ENCODE measurements at places on chromosomes 6 and 20. TPM values are rescaled to one million over a fixed set of nuclear protein-coding genes. Genes with fewer than 3 reads are reported as not detected.

GRCh38 chr6:89289710-89290109 lies 25.4 kb downstream of the GABRR2 start:
- no peaks in the 10 kb centered on the region for H3K36me3 ChIP-seq
- no peak overlapping the region for H3K4me3 ChIP-seq
- no peak overlapping the region for H3K27ac ChIP-seq
- H3K27me3 ChIP-seq = no peaks in the 10 kb centered on the region
- H3K4me1 ChIP-seq = peaks cover 6% of the 10 kb centered on the region

PTCRA gene
- 0.24 TPM for total RNA-seq

DNA sequence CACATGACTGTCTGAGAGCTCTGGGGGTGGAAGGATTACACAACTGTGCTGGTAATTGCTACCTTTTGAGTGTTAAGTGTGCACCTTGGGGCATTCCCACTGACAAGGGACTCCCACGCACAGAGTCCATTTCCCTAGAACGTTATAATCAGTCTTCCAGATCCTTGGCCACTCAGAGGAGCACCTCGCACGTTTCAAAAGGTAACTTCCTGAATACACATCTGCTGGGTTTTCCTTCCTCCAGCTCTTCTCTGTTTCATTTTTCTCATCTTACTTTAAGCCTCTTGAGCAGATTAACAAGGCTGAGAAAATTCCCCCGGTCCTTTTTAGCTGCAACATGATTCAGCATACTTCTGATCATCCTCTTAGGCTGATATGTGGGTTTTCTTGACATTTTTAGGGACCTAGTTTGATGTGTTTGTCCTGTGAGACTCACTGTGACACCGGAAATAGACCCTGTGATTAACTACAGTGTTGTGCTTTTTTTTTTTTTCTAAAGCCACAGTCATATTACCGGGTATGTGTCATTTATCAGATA lies 98.4 kb upstream of the DUSP22 start:
- peaks cover 66% of the 10 kb centered on the region for H3K4me1 ChIP-seq
- no peaks in the 10 kb centered on the region for H3K27me3 ChIP-seq
- H3K4me3 ChIP-seq = no peak overlapping the region
- peak overlapping the region; percentile 78 for H3K27ac ChIP-seq

DNA sequence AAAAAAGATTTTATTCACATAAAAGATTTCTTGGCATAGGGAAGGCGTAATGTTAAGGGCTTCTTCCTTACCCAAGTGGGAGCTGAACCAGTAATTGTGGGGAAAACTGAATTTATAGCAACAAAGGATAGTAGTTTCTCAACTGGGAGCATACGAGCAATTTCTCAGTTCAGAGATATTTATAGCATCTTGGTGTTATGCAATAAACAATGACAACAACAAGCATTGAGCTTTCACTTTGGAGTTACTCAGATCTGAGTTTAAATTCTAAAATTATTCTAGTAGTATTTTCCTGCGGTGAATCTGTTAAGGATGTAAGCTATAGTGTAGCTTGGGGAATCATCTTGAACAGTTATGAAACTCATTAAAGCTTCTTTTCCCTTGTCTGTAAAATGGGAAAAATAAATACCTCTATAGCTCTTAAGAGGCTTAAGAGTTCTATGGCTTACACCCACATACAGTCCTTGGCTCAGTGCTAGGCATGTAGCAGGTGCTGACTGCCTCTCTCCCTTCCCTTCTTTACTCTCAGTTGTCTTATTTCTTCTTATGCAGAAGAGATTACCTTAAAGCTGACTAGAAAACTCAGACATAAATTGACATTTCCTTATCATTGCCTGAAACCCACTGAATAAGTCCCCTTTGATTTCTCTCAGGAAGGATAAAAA lies 58.8 kb downstream of the SAMD5 start:
- no peaks in the 10 kb centered on the region for H3K36me3 ChIP-seq
- DNase-seq = no peak
- H3K4me3 ChIP-seq = no peak overlapping the region
- H3K4me1 ChIP-seq = no peaks in the 10 kb centered on the region

YWHAB gene
- total RNA-seq = 185 TPM

GABRR1 gene
- total RNA-seq = not detected

CLDN20 gene
- not detected for total RNA-seq

GRCh38 chr20:41009946-41010345 lies 18.7 kb upstream of the TOP1 start:
- peaks cover 44% of the 10 kb centered on the region for H3K4me1 ChIP-seq
- H3K4me3 ChIP-seq = no peak overlapping the region
- no peaks in the 10 kb centered on the region for H3K27me3 ChIP-seq
- DNase-seq = no peak

GRCh38 chr6:125356884-125357283 lies 55.1 kb upstream of the HDDC2 start:
- no peak overlapping the region for H3K4me3 ChIP-seq
- no peaks in the 10 kb centered on the region for H3K27me3 ChIP-seq
- no peaks in the 10 kb centered on the region for H3K36me3 ChIP-seq
- H3K27ac ChIP-seq = no peak overlapping the region
- no peaks in the 10 kb centered on the region for H3K4me1 ChIP-seq

GRCh38 chr20:36493801-36494114 lies 47.6 kb upstream of the MYL9 start:
- no peak for DNase-seq
- no peaks in the 10 kb centered on the region for H3K27me3 ChIP-seq
- H3K27ac ChIP-seq = no peak overlapping the region
- H3K4me3 ChIP-seq = no peak overlapping the region
- peaks cover 8% of the 10 kb centered on the region for H3K36me3 ChIP-seq

PLCB4 gene
- total RNA-seq = 0.05 TPM

DNA sequence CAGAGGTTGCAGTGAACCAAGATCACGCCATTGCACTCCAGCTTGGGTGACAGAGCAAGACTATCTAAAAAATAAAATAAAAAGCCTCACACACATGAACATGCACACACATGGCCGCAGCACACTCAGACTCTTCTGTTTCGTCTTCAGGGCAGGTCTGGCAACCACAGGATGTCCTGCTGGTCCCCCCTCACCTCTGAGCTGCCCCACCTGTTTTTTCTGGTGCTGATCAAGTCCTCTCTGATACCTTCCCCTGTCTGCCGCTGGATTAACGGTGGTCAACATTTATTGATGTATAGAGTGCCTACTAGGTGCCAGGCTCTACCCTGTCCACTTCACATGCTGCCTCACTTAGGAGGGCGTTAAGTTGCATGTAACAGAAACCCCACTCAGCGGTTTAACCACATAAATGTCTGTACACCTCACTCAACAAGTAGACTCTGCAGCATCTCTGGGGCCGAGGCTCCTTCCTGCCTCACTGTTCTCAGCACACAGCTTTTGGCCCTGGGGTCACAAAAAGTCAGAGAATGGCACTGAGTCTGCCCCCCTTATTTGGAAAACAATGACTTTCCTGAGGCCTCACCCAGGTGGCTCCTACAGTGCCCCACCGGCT lies 4.5 kb upstream of the AP5S1 start:
- H3K27ac ChIP-seq = no peak overlapping the region
- no peak overlapping the region for H3K4me3 ChIP-seq
- no peaks in the 10 kb centered on the region for H3K36me3 ChIP-seq
- no peaks in the 10 kb centered on the region for H3K27me3 ChIP-seq
- peaks cover 14% of the 10 kb centered on the region for H3K4me1 ChIP-seq
- DNase-seq = no peak

DNA sequence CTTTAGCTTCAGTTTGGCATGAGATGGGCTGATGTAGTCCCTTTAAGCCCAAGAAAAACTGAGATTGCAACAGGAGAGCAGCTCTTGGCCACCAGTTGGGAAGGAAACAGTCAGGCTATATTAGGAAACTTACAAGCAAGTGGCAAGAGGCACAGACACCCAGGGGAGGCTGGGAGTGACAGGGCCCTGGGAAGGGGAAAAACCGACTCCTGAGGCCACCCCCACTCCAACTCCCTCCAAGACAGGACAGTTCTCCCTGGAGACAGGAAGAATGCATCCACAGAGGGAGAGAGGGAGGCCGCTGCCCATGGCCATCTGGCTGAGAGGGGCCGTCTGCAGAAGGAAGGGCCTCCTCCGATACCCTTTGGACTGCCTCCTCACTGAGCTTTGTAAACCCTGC lies 20.5 kb downstream of the JPH2 start:
- no peaks in the 10 kb centered on the region for H3K36me3 ChIP-seq
- H3K27me3 ChIP-seq = peaks cover 3% of the 10 kb centered on the region
- DNase-seq = no peak
- H3K4me3 ChIP-seq = no peak overlapping the region

GRCh38 chr20:11323816-11324215 lies 593.9 kb upstream of the BTBD3 start:
- no peaks in the 10 kb centered on the region for H3K36me3 ChIP-seq
- H3K4me3 ChIP-seq = no peak overlapping the region
- no peak overlapping the region for H3K27ac ChIP-seq
- no peaks in the 10 kb centered on the region for H3K4me1 ChIP-seq
- no peaks in the 10 kb centered on the region for H3K27me3 ChIP-seq
- DNase-seq = no peak

DNA sequence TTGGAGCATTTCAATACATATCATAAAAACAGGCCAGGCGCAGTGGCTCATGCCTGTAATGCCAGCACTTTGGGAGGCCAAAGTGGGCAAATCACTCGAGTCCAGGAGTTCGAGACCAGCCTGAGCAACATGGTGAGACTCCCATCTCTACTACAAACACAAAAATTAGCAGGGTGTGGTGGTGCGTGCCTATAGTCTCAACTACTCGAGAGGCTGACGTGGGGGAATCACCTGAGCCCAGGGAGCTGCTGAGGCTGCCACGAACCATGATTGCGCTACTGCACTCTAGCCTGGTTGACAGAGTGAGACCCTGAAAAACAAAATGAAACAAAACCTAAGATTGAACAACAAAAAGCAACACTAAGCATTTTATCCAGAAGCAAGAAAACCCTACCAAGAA lies 47.2 kb downstream of the BACH2 start:
- H3K4me3 ChIP-seq = no peak overlapping the region
- H3K27me3 ChIP-seq = no peaks in the 10 kb centered on the region
- no peaks in the 10 kb centered on the region for H3K36me3 ChIP-seq
- no peaks in the 10 kb centered on the region for H3K4me1 ChIP-seq

THBD gene
- total RNA-seq = not detected

- no peaks in the 10 kb centered on the region for H3K27me3 ChIP-seq
- no peak overlapping the region for H3K27ac ChIP-seq
- no peak overlapping the region for H3K4me3 ChIP-seq
- DNase-seq = no peak
- no peaks in the 10 kb centered on the region for H3K4me1 ChIP-seq
Measured at GRCh38 chr6:154821638-154822037, 88.4 kb downstream of the SCAF8 start.

DNA sequence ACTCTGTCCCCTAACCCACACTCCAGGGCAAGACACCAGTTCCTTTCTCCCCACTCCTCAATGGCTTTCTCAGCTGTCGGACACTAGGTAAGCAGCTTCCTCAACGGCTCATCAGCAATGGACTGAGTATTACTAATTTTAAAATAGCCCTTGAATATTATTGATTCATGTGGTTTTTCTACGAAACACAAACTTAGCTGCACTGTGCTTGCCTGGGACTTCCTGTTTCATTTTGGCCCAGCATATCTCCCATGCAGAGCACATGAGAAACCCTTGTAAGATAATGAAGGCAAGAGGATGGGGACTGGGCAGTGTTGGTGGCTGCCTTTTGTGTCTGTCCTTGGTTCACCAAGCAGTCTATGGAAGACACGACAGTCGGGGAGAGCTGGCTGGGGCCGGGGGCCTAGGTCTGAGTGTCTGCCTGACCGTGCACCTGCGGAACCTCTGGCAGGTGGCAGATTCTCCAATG lies 48.9 kb downstream of the RNASET2 start:
- no peaks in the 10 kb centered on the region for H3K36me3 ChIP-seq
- H3K4me3 ChIP-seq = no peak overlapping the region
- H3K27ac ChIP-seq = peak overlapping the region; percentile 49
- peak; percentile 53 for DNase-seq

JPH2 gene
- not detected for total RNA-seq

GRCh38 chr20:41453010-41453950 lies 86.7 kb upstream of the EMILIN3 start:
- H3K27me3 ChIP-seq = no peaks in the 10 kb centered on the region
- no peak overlapping the region for H3K4me3 ChIP-seq
- DNase-seq = no peak
- H3K27ac ChIP-seq = no peak overlapping the region
- peaks cover 5% of the 10 kb centered on the region for H3K36me3 ChIP-seq

NRN1 gene
- 0.37 TPM for total RNA-seq

- no peaks in the 10 kb centered on the region for H3K4me1 ChIP-seq
- H3K27me3 ChIP-seq = no peaks in the 10 kb centered on the region
Measured at GRCh38 chr6:105691081-105691480, 288.2 kb upstream of the PREP start.

- no peaks in the 10 kb centered on the region for H3K27me3 ChIP-seq
- DNase-seq = no peak
- H3K4me1 ChIP-seq = no peaks in the 10 kb centered on the region
Measured at GRCh38 chr6:111663692-111664564, 58.2 kb upstream of the TRAF3IP2 start.

DNA sequence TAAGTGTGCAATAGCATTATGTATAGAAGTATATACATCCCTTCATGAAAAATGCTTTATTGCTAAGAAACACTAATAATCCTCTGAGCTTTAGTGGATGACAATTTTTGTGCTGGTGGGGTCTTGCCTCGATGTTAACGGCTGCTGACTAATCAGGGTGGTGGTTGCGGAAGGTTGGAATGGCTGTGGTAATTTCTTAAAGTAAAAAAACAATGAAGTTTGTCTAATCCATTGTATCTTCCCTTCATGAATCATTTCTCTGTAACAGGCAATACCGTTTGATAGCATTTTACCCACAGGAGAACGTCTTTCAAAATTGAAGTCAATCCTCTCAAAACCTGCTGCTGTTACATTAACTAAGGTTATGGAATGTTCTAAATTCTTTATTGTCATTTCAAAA lies 816.5 kb upstream of the GJE1 start:
- no peak overlapping the region for H3K4me3 ChIP-seq
- H3K36me3 ChIP-seq = no peaks in the 10 kb centered on the region
- DNase-seq = no peak
- no peak overlapping the region for H3K27ac ChIP-seq
- no peaks in the 10 kb centered on the region for H3K27me3 ChIP-seq

PBOV1 gene
- total RNA-seq = not detected

DNA sequence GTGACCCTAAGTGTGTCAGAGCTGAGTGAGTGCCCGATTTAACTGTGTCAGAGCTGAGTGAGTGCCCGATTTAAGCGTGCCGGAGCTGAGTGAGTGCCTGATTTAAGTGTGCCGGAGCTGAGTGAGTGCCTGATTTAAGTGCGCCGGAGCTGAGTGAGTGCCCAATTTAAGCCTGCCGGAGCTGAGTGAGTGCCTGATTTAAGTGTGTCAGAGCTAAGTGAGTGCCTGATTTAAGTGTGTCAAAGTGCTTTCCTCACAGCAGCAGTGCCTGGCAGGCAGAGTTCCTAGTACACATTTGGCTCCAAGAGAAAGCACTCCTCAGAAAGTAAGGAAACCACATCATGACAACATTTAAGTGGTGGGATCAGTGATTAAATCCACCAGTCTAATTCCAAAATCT lies 13.2 kb downstream of the SERAC1 start:
- H3K27ac ChIP-seq = no peak overlapping the region
- H3K4me3 ChIP-seq = no peak overlapping the region
- no peaks in the 10 kb centered on the region for H3K4me1 ChIP-seq

TRERF1 gene
- 19.5 TPM for total RNA-seq

- no peaks in the 10 kb centered on the region for H3K4me1 ChIP-seq
- H3K27ac ChIP-seq = no peak overlapping the region
- DNase-seq = no peak
Measured at GRCh38 chr6:1729750-1730140, 120.0 kb downstream of the FOXC1 start.

Measured in GM12878 (cell line).